ENCODE measurements at places on chromosomes 5 and 9.

- DNase-seq, result no peak
Observed at GRCh38 chr5:39341896-39342295, 22.4 kb downstream of the C9 start.

DNA sequence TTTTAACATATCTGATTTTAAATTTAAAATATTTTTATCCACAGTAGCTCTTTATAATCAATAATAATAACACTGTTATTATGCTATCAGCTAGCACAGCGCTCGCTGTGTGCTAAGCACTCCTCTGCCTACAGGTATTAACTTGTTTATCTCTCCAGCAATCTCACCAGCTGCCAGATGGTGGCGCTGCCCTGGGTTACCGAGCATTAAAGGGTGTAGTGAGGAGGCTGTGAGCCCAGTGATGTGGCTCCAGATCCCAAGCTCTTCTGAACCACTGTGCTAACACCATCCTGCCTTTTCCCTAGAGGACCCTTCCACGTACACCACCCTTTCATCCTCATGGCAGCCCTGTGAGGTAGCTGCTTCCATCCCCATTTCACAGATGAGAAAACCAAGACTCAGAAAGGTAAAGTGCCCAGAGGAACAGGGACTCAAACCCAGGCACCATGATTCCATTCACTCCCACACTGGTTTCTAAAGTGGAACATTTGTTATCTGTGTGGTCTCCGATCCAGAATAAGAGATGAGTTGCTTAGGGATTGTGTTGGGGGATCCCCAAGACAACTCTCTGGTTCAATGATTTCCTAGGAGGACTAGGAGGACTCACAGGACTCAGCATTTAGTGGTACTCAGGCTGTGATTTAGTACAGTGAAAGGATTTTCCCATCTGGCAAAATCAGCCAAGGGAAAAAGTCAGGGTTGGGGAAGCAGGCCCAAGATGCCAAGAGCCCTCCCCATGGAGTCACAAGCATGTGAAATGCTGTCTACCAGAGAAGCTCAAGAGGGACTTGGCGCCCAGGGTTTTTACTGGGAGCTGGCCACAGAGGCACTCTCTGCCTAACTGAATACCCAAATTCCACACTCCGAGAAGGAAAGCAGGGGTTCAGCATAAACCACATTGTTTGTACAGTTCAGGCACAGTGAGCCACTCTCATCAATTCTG lies 7.0 kb downstream of the IGFBPL1 start:
- DNase-seq, result peak; percentile 8

DNA sequence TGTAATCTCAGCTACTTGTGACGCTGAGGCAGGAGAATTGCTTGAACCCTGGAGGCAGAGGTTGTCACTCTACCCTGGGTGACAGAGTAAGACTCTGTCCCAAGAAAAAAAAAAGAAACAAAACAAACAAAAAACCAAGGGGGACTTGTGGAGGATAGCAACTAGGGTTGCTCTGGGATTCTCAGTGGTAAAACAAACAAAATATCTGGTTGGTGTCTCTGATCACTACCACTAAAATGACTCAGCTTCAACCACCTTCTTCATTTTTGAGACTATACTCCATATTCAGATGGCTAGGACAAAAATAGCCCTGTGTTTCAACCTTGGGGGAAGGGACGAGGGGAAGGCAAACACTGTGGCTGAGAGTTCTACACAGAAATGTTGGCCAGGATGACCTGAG lies 110.3 kb downstream of the ARRDC3 start:
- DNase-seq, result no peak

DNA sequence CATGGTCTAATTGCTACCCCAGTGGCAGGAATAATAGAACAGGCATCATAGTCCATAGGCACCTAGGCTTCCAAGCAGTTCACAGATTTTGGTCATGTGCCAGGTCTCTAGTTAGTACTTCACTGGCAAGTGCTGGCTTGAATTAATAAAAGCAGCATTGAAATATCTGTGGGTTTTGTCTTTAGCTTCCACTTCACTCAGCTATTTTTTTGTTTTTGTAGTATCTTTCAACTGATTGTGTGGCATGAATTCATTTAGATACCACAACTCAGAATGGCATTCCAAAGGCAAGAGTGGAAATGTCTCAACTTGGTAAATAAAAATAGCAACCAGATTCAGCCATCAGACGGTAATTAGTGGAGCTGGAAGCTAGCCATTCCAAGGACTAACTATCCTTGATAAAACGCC lies 27.9 kb upstream of the ITGA2 start:
- no peak for DNase-seq

DNA sequence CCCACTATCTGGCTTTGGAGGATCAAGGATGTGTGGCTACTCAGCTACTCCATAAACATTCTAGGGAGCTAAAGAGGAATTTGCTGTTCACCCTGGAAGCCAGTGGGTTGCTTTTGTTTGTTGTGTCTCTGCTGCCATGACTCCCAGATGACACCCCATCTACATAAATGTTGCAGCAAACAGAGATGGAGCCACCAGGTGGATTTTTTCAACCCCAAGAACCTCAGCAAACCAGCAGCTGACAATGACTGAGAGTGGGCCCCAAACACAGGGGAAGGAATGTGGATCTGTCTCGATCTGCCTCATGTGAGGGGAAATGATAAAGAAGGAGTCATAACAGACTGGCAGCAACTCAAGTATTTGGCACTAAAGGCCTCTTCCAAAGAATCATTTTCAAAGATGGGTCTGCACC lies 132.7 kb upstream of the TNC start:
- no peak for DNase-seq

GRCh38 chr5:129477532-129477931 lies 17.4 kb downstream of the ADAMTS19 start:
- no peak for DNase-seq

GRCh38 chr9:7370381-7370780 lies 429.2 kb downstream of the DMAC1 start:
- DNase-seq, result no peak

Measured in DMS153 (cell line).